T-helper 22 cell (primary cell): ENCODE measurements at places on chromosomes 6 and 20.

DNA sequence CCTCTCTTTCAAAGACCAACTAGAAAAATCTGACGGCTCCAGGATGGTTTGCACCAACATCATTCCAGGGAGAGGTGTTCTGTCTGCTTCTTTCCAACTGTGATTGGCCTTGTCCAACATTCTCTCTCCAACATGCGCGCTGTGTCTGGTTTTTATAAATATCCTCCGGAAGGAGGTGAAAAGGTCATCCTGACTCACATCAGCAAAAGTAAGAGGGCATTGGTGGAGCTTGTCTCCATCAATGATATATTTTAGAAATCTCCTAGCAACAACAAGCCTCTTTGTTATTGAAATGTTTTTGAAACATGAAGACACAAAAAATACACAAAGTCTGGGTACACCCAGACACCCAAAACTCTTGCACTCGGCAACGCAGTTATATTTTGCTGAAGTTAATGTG is 475.3 kb upstream of the JARID2 start:
- no peak for DNase-seq

- no peak for DNase-seq
These were observed 38.8 kb downstream of the SNX9 start for GRCh38 chr6:157861814-157862213.

DNA sequence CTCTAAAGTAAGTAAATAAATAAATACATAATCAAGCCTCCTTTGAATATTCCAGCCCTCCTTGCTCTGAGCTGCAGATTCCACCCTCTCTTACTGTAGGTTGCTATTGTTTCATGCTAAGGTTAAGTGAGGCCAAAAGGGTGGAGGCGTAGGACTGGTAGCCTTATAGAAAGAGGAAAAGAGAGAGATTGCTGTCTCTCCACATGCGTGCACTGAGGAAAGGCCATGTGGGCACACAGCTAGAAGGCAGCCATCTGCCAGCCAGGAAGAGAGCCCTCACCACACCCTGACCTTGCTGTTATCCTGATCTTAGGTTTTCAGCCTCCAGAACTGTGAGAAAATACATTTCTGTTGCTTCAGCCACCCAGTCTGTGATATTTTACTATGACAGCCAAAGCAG is 87.4 kb upstream of the SHLD1 start:
- DNase-seq = no peak

DNA sequence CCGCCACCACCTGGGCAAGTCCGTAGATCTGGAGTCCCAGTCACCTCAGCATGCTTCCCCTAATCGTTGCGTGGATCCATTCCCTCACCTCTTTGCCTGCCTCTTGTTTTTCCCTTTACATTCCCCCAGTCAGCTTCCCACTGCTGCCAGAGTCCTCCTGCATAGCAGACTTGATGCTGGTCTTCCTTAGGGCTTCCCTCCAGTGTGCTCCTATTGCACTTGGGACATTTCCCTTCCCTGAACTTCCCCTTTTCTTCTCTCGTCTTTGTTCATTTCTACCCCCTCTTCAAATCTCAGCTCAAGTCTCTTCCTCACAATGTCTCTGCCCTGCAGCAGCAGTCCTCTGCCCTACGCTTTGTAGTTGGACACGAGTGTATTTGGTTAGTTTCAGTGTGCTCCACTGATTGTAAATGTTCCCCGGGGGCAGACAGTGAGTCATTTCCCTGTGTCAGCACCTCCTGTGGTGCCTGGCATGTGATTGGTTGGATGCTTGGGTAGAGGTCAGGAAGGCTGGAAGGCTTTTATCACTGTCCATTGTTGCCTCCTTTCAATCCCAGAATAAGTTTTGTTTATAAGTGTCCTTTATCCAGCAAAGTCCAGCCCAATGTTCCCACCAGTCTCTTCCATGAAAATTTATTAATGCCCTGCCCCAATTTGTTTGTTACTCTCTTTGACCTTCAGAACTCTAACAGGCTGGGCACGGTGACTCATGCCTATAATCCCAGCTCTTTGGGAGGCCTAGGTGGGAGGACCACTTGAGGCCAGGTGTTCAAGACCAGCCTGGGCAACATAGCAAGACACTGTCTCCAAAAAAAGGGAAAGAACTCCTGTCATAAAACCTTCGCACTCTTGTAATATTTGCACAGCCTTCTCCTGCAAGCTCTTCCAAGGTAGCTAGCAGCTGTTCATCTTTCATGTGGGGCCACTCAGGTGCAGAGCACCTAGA is 38.3 kb downstream of the FAM120B start:
- DNase-seq = no peak

- no peak for DNase-seq
These were observed 224.9 kb upstream of the SYNCRIP start for GRCh38 chr6:85867595-85867994.

DNA sequence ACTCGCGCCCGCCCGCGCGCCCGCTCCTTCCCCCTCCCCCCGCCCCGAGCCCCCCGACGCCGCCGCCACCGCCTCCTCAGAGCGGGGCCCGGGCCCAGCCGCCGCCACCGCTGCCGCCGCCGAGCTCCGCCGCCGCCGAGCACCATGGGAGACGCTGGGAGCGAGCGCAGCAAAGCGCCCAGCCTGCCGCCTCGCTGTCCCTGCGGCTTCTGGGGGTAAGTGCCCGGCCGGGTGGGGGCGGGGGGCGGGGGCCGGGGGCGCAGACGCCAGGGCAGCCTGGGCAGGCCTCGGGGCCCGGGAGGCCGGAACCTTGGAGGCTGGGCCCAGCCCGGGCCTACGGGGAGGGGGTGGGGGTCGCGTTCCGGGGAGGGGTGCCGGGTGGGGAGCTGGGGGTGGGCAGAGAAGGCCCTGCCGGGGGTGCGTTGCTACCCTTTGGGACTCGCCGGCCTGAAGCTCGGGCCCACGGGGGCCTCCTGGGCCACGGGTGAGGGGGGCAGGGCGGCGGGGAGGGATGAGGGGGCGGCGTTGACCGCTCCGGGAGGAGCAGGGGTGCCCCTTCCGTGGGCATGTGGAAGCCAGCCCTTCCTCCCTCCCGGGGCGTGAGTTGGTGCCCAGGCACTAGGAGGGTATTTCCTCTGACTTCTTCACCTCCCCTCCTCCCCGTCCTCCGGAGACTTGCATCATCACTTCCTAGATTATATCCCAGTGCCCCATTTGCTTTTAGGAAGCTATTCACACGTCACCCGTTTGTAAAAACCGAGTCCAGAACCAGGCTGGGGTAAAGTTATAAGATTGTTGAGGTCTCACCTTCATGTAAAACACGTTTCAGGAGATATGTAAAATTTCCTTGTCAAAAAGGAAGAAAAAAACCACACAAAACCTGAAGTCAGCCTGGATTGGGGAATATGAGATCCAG is 533 bp downstream of the ZFAND3 start:
- DNase-seq = peak; percentile 60

GRCh38 chr6:6872459-6873344 is 235.1 kb upstream of the RREB1 start:
- no peak for DNase-seq

DNA sequence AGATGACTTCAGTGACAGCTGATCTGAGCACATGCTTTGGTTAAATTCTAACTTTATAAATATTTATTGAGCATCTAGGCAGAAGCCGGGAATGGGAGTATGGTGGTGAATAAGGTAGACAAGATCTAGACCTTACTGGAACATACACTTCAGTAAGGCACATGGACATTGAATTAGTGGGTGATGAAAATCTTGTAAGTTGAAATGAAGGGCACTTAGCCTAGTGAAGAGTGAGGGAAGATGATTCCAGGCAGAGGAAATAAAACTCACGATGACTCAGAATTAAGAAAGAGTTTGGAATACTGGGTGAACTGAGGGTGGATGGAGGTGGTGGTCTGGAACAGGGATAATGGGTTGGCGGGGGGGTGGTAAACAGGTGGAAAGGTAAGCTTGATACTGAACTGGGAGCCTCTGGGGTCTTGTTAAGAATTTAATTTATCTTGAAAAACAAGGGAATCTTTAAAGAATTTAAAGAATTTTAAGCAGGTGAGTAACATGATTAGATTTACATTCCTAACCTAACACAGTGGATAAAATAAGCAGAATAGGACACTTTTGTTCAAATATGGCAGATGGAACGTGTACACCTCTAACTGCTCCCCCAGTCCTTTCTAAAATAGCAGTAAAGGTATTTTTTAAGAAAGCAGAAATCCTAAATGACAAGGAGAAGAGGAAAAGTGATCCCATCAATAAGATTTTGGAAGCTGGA is 75.2 kb upstream of the ARHGAP18 start:
- DNase-seq = no peak

DNA sequence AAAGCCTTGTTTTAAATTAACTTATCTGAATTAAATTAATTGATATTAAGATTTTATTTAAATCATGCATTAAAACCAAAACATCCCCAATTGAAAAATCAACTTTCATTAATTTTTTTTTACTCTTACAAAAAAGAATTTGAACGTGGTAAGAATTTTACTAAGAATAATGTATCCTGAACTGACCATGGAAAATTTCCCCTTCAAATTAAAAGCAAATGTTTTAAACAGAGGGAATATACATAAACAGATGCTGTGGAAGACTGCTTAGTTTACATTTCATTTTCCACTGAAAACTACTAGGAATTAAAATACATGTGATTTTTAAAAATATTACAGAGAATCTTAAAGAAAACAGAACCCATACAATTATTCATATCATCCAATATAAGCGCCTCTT is 2.3 kb downstream of the RNF24 start:
- no peak for DNase-seq

DNA sequence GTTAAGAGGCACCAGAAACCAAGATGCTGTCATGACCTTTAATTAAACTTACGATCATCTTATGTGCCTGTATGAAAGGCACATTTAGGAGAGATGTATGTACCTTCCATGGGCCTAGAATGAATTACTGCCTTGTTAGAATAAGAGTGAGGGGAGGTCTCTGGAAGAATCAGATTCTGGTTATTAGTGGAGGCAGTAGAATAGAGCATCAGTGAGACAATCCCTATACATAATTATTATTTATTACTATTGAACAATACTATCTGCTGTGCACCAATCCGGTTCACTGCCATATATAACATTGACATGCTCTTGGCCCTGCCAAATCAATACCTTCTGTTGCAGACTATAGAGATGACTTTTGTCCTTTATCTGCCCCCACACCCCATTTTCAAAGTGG is 776.5 kb downstream of the DHX35 start:
- no peak for DNase-seq

DNA sequence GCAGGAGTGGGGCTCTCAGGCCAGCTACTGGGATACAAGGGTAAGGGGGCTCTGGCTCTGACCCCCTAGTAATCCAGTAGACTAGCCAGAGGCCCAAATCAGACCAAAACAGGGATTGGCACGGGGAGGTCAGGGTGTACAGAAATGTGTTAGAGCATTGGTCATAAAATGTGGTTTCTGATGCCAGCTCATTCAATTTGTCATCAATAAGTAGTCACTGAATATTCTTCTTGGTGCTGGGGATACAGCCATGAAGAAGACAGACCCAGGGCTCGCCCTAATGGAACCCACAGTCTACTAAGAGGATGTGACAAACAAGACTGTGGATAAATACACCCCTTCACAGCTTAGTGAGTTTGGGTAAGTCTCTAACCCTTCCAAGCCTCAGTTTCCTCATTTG is 11.1 kb downstream of the MAP1LC3A start:
- DNase-seq = no peak

DNA sequence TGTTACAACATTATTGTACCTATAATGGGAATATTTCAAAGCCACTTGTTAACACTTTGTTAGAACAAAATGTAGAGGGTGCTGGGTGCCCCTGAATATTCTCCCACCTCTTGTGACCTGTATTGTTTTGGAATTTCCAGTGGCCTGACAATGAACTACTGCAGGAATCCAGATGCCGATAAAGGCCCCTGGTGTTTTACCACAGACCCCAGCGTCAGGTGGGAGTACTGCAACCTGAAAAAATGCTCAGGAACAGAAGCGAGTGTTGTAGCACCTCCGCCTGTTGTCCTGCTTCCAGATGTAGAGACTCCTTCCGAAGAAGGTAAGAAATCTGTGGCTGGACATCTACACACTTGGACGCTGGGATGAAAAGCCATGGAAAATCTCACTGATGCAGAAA is 28.9 kb downstream of the PLG start:
- DNase-seq = no peak

GRCh38 chr6:6006428-6007365 is at the start of gene NRN1:
TSS of gene NRN1 (minus strand) at chr6:6006925. CDS start at chr6:6006749, 176 bp downstream.
- no peak for DNase-seq

- no peak for DNase-seq
These were observed 22.7 kb upstream of the TGM6 start for GRCh38 chr20:2358006-2358405.

DNA sequence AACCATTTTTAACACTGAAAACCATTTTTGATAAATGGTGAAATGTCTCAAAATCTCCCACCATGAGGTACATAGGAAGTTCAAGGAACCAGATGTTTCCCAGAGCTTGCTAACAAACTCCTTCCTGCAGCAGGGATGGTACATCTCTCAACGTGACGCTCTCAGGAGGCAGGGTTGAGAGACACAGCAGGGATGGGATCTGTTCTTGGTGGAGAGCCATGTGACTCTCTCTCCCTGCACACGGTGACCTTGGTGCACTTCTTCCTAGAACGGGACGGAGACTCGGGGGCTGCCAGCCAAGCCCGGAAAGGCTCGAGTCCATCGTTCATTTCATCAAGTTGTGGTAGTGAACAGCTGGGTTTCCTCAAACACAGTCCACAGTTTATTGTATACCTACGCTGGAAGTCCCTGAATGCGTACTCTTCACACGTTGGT is 94.2 kb downstream of the FAM50B start:
- no peak for DNase-seq

GRCh38 chr6:74320074-74320473 is 624.1 kb downstream of the CD109 start:
- no peak for DNase-seq

- DNase-seq = no peak
These were observed 103.7 kb downstream of the SLC23A2 start for GRCh38 chr20:4897600-4897999.

- no peak for DNase-seq
These were observed 293.5 kb downstream of the PRL start for GRCh38 chr6:22003287-22003686.

- no peak for DNase-seq
These were observed 398.0 kb downstream of the RNGTT start for GRCh38 chr6:88565409-88565811.

DNA sequence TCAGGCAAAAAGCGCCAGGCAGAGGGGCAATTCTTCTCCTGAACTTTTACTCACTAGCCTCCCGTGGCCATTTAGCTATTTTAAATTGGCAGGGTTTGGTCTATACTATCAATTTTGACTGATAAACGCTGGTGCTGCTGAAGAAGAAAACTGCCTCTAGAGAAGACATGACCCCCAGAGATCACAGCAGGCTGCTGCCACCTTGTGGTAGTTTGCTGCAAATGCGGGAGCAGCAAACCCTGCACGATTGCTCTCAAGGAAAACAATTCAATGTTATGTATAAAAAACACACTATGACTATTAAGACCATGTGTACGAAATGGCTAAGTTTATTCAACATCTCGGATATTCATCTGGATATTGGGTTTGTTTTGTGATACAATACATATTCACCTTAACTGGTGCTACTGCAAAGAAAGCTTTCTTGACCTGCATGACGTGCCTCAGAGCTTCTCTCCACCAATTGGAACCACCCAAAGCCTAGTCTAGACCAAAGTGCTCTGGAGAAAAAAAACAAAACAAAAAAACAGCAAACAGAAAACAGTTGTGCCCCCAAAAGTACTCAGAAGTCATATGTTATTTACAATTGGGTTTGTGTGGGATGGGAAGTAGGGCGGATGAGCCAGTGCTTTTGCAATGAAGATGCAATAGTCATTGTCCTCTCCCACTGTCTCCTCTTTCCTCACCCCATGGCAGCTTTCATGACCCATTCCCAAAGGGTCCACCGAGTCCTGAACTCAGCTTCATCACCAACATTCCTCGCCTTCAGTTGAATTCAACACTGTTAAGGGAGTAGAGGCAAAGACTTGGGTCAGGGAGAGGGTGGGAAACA is 19.6 kb upstream of the IL17F start:
- DNase-seq = peak; percentile 27
